HFF-Myc (cell line): ENCODE measurements at places on chromosomes 4 and X.

DNA sequence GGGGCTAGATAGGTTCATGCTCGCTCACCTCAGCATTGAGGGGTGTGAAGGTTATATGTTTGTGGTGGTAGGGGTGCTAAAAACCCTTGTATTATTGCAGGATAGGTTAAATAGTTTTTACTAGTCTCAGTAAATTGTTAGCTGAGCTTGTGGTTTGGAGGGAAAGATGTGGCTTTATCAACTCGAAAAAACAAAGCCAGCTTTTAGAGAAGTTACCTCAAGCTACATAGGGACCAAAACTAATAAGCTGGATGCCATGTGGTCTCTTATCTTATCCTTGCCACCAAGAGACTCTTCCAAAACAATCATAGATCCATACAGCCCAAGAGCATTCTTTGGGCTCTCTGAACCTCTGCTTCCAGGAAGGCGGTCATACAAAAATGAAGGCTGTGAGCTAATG, 29.2 kb downstream of the MSN start:
- DNase-seq, result no peak

GRCh38 chrX:6980981-6981380, 166.5 kb upstream of the STS start:
- no peak for DNase-seq

GRCh38 chr4:41215155-41215554, 813 bp upstream of the APBB2 start:
- DNase-seq, result no peak

DNA sequence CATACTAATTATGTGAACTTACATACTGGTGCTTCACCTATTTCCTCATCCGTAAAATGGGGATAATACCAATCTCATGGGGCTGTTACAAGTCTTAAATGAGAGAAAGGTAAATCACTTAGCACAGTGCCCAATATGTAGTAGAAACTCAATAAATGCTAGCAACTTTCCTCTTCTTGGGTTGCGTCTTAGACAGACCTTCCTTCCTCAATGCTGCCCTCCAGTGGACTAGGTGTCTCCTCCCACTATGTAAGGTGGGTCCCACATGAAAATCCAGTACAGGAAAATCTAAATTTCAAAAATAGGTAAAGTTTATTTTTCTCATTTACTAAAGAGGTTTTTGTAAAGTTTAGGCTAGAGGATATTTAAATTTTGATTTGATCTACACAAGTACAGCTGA, 20.6 kb downstream of the ZDHHC9 start:
- no peak for DNase-seq

DNA sequence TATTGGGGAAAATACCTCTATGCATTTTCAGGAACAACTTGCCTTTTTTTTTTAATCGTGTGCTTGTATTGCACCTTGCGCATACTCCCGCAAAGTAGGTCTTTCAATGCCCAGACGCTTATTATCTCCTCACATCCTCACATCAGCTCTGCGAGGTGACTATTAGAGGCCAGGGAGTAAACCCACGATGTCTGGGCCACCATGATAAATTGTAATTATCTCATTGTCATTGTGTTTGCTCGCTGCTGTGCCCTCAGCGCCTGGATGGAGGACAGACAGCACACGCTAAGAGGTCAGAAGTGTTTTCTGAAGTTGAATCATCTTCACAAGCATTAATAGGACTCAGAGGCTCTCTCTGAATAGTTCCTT, 1.0 kb upstream of the RELL1 start:
- no peak for DNase-seq

- peak; percentile 6 for DNase-seq
Observed at GRCh38 chr4:27684610-27685011, 824.0 kb downstream of the STIM2 start.

- DNase-seq, result no peak
Observed at GRCh38 chr4:153520801-153521329, 54.7 kb downstream of the TMEM131L start.

DNA sequence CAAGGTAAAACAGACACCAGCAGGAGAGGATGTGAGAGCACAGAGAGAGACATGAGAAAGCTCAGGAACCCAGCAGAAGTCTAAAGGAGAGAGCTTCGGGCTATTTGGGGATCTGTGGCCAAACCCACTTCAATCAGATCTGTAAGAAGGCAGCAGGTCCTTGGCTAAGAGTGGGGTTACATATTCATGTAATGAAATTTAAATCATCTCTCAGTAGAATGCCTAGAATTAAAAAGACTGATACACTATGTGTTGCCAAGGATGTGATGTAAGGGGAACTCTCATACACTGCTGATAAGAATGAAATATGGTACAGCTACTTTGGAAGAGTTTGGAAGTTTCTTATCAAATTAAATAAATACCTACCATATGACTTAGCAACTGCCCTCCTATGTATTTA, 35.8 kb downstream of the PDE5A start:
- no peak for DNase-seq

GRCh38 chr4:151426513-151426912, 17.5 kb downstream of the FHIP1A start:
- DNase-seq, result no peak

DNA sequence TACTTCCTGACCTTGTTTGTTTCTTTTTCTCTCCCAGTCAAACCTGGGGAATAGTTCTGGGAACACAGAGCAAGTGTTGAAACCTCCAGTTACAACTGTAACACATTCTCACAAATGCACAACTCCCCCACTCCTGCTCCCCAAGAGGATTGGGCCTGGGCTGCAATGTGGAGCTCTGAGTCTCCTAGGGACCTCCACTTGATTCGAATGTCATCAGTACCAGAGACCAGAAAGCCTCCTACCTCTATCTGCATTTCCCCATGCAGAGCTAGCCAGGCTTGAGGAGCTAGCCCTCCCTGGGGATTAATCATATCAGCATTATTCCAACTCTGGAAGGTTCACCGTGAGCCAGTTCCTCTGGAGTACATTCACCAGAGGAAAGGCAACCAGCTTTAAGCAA, 41.7 kb upstream of the CITED1 start:
- no peak for DNase-seq

DNA sequence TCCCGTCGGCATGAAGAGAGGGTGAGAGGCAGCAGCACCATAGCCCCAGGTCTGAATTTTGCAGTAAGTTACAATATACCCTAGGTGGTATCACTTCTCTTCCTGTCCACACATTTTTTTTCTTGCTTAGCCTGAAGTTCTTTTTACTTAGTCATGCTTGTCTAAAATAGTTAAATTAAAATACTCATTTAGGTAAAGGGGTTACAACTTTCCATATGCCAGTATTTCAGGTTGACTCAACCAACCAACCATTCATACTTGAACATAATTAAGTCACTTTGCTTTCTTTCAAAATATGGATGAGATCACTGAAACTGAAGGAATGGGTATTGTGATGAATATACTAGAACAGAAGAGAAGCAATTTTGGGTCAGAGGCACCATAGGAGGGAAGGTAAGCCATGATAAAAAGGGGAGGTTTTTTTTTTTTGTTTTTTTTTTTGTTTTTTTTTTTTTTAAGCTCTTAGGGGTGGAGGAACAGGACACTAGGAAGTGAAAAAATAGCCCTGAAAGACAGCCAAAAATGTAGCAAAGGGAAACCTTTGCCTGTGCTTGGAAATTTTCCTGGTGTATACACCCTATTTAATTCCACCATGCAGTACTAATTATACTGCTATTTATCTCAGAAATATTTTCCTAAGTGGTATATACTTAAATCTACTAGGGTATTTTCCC, 41.8 kb downstream of the RPS6KA3 start:
- no peak for DNase-seq

- DNase-seq, result no peak
Observed at GRCh38 chr4:27474691-27475090, 614.0 kb downstream of the STIM2 start.

DNA sequence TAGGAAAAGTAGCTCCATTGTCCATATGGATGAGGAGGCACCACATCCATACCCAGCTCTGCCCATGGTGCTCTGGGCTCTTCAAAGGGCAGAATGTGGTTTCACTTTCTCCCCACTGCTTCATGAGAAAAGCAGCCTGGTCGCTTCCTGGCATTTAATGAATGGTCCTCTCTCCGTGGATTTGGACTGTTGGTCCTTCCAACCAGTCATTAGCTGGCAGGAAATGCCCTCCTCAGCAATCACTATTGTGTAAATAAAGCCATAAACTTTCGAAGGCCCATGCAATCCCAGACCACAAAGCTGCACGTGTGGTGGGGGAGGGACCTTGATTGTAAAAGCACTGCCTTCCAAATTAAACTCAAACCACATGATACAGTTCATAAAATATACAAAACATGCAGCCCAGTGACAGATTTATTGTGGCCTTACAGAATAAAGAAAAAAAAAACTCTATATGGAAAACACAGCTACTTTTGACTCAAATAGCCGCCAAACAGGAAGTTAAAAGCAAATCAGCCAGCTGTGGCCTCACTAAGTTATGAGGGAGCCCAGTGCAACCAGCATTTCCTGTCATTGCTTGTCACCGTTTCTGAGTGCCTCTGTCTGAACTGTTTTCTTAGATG, 8.1 kb downstream of the MBNL3 start:
- DNase-seq, result peak; percentile 85

GRCh38 chr4:152468408-152468807, 67.5 kb downstream of the FBXW7 start:
- DNase-seq, result no peak

- DNase-seq, result no peak
Observed at GRCh38 chr4:79875344-79875899, 197.6 kb downstream of the ANTXR2 start.

GRCh38 chr4:153566631-153567150, 100.5 kb downstream of the TMEM131L start:
- no peak for DNase-seq

DNA sequence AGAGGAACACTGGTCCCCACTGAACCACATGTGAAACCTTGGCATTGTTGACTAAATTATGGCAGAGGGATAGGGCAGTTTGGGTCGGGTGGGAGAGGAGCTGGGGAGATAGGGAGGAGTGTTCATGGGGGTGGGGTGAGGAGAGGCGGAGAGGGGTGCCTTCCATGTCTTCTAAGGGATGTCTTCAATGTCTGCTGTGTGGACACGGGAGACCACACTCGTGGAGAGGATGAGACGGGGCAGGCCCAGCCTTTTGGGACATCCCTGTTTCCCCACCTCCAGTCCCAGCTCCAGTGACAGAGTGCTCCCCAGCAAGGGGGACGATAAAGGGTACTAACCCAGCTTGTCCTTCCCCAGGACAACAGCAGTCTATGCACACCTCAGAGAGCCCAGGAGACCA, 146.4 kb upstream of the MAMLD1 start:
- DNase-seq, result no peak

GRCh38 chr4:8135666-8136065, 22.9 kb downstream of the ABLIM2 start:
- DNase-seq, result no peak

DNA sequence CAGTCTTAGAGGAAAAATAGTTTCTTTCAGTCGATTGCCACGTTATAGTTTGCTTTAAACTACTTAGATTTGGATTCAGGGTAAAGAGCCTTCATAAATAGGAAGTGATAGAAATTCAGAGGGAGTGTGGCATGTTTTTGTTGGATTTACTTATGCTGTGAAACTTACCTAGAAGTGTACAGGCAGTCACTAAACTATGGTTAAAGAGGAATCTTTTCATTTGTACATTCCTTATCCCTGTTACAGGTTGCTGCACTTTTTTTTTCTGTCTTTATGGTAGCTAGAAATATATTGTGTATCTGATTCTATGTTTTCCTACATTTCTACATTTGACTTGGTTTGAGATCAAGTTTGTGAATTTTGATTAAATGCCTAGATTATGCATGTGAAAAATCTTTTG, 19.1 kb downstream of the WWC2 start:
- DNase-seq, result no peak

DNA sequence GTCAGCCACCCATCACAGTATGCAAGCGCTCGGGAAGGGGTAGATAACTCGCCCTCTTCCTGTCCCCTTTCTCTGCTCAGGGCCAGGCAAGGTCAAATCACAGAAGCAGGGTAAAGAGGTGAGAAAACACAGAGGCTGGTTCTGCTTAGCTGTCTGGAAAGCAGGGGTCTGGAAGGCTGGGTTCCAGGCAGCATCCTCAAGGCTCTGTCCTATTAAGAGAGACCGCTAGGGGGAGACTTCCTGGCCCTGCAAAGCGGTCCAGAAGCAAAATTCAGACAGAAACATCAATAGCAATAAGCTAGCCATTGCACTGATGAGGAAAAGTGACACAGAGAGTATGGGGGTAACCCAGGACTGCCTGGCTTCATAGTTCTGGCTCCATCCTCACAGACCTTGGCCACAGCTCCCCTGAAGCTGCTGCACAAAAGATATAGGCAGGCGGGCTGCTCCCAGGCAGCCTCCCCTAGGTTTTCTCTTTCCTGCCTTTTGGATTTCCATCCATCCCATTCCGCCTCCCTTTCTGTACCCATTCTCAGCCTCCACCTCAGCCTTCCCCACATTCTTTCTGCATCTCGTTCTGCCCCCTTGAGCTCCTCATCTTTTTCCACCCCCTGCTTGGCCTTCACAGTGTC, 308.5 kb downstream of the EVC2 start:
- DNase-seq, result no peak

- DNase-seq, result no peak
Observed at GRCh38 chr4:1216869-1217294, 32.0 kb downstream of the CTBP1 start.

DNA sequence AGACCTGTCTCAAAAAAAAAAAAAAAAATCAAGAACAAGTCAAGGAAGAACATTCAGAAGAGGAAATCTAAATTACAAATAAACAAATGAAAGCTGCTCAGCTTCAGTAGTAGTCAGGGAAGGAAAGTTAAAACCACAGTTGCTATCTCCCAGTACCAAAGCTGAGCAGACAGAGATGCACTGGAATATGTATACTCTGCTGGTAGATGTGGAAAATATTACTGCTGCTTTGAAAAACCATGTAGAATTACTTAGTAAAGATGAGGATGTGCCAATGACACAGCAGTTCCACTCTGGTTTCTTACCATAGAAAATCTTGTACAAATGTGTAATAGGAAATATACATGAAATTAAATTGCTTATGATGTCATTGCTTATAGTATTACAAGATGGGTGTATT, 25.1 kb upstream of the PRKX start:
- DNase-seq, result no peak

DNA sequence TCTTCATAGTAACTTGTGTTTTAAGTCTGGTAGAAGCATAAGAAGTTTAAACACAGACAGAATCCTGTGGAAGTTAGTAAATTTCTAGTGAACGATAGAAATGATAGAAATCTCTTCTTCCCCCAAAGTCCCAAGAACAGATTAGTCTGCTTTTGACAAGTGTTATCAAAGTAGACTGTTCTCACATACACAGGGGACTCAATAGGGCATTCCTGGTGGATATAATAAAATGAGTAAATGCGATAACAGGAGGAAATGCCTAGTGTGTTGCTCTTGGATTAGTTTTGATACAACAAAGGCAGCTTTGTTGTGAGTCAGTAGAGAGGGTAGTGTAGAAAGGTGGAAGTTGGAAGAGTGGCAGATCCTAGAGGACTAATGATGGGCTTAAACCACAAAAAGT, 43.5 kb downstream of the CLCN3 start:
- DNase-seq, result no peak
